ENCODE measurements at places on chromosomes 16 and 17.

- DNase-seq = peak; percentile 69
Measured at GRCh38 chr17:64263000-64263766, at the start of gene TEX2. Gene TEX2 (minus strand): TSS chr17:64263260. CDS start chr17:64214217, 49,043 bp downstream.

DNA sequence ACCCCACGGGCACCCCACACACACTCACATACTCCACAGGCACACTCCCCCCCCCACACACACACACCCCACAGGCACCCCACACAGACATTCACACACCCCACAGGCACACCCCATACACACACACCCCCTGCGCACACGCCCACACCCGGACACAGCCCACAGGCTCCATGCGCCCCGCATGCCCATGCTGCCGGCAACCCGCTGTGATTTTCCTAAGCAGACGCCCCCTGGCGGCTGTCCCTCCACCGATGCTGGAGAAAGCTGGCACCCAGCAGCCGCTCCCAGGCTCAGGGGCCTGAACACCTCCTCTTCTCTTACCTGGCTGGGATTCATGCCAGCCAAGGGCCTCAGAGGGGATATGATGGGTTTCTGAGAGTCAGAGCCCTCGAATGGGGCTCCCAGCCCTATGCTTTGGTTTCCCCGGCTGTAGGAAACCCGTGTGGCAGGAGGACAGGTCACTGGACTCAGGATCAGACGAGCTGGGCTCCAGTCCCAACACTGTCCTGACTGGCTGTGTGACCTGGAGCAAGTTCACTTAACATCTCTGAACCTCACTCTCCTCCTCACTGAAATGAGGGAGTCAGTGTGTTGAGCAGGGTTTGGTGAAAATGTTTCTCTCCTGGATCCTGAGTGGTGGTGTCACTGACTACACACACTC, 19.6 kb upstream of the TNFRSF13B start:
- peak; percentile 50 for DNase-seq

- DNase-seq = no peak
Measured at GRCh38 chr17:40921026-40921425, 16.4 kb downstream of the KRT23 start.

DNA sequence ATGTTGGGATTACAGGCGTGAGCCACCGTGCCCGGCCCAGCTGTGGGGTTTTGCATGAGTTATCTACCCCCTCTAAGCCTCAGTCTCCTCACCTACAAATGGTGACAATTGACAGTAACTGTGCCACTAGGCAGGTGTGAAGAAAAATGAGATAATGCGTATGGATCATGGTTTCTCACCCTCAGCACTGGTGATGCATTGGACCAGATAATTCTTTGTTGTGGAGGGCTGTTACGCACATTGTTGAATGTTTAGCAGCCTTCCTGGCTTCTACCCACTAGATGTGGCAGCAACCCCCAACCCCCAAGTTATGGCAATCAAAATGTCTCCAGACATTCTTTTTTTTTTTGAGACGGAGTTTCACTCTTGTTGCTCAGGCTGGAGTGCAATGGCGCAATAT, 9.0 kb upstream of the HAPSTR1 start:
- DNase-seq = no peak

DNA sequence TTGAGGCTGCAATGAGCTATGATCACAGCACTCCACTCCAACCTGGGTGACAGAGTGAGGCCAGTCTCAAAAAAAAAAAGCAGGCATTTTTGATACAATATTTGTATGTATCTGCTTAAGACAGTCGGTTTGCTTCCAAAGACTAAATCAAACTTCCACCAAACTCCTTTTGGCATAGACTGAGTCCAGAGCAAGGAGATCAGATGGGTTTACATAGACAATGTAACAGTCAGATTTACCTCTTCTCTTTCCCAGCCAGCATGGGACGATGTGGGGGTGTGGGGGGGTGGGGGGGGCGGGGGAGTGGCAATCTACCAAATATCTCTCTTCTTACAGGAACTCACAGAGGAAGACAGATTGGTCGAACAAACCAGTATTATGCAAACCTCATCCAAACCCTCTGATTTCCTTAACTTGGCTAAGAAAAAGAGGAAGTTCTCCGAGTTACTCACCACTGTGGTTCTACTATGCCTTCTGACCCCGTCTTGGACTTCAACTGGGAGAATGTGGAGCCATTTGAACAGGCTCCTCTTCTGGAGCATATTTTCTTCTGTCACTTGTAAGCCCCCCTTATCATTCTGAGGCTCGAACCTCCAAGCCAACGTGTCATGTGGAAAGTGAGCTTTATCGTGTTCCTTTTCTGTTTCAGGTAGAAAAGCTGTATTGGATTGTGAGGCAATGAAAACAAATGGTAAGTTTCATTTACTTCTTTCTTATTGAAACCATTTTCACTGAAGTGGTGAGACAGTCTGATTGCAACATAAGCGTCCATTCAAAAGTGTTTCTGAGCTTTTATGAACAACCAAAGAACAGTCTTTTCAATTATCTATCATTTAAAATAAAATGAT, at the start of gene MILR1:
Gene MILR1, plus strand, starts transcription at position 451 of the 848 bp plus-strand sequence. Its CDS starts 54 bp downstream, at position 505.
- DNase-seq = no peak

DNA sequence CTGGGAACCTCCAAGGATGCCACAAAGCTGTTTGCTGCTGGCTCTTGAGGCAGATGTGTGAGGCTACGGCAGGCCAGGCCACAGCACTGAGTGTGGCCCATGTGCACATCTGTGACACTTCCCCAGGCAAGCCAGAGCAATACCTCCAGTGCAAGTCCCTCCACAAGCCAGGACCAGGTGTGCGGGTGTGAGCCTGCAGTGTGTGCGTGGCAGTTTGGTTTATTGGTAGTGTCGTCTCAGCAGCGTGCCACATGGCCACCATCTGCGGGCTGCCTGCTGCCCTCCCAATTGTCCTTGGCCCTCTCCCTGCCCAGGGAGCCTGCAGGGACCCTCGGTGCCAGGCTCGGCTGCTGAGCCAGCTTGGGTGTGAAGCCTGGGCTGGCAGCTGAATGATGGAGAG, 9.9 kb upstream of the SREBF1 start:
- no peak for DNase-seq

GRCh38 chr17:30309591-30309990, 17.8 kb upstream of the BLMH start:
- DNase-seq = no peak

DNA sequence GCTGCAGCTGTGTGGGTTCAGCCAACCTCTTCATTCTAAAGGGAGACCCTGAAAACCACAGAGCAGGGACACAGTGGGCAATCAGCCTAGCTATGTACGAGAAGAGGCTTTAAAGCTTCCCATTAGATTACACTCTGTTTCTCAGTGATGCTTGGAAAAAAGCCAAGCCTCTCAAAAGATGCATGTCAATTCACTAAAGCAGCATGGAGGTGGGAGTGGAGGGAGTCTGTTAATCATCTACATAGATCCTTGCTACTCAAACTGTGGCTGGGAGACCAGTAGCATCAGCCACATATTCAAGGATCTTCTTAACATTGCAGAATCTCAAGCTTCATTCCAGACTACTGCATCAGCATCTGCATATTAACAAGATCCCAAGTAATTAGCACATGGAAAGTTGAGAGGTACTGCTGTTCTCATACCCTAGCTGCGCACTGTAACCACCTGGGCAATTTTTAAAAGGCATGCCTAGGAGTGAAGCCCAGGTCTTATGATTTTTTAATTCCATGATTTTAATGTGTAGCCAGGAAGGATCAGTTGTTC, 305.9 kb downstream of the PMP22 start:
- no peak for DNase-seq

- DNase-seq = peak; percentile 67
Measured at GRCh38 chr17:35242158-35242804, 591 bp upstream of the SLFN5 start.

GRCh38 chr17:737561-738113, 5.2 kb downstream of the TLCD3A start:
- no peak for DNase-seq

GRCh38 chr16:85316944-85317343, 204.7 kb upstream of the CIBAR2 start:
- DNase-seq = no peak
